ENCODE measurements at places on chromosomes 4 and X.
A peak's percentile ranks its signal among the peaks of the same experiment; 100 is the strongest.

DNA sequence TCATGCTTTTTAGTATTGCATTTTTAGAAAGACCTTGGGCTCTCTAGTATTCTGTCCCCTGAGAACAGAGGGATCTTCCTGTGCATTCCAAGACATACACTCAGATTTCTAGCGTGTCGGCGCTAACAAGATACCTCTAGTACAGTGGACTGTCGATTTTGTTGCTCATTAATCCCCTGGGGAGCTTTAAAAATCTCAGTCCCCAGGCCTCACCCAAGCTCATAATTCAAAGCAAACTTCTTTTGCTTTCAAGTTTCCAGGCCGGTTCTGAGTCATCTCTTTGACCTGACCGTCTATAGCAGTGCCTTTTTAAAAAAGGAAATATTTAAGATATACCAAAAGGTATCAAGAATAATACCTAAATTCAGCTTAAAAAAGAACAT is 137.0 kb downstream of the AMMECR1 start:
- peak; percentile 49 for DNase-seq

DNA sequence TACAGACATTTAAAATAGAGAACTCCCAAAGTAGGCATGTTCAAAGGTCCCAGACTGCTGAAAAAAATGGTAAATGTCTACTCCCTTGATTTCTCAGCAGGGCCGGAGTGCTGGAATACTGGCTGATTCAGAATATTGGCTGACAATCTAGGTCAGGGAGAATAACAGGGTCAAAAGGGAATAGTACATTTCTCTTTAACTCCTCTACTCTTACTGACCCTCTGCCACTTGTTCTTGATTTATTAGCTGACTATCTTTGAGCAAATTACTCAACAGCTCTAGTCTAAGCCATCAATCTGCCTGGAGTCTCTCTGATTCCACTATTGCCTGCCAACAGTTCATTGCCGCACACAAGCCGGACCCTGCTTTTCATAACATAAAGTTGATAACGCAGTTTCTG is 19.7 kb upstream of the NWD2 start:
- no peak for DNase-seq

GRCh38 chr4:34365946-34366345 is 1878.4 kb downstream of the ARAP2 start:
- DNase-seq: no peak

DNA sequence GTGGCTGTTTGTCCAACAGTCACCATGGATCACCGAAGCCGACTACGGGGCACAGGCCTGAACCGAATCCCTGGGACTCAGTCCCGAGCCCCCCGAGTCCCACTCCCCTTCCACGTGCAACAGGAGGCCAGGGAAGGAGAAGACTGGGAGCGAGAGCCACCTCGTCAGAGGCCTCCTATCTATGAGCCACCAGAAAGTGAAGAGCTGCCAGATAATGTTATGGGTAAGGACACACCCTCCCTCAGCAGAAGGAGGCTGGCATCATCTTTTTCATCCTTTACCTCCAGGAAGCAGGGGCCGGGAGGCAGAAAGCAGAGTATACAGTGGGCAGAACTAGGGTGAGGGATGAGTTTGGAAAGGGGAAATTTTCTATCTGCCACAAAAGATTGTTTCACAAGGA is 2.8 kb upstream of the PRDX4 start:
- DNase-seq: no peak

DNA sequence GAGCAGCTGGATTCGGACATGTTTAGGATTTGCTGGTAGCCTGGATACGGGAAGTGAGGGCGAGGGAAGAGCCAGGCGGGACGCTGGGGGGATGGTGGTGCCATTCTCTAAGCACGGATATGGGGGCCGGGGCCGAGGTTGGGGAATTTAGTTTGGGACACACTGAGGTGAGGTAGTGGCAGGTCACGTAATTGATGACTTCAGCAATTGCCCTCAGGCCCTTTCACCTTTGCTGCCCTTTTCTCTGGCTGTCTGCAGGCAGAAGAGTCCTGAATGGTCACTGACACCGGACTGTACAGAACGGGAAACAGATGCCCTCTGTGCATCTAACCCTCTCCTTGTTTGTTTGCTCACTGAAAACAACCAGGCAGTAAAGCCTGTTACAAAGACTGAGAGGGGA is 16.9 kb upstream of the HMGB3 start:
- DNase-seq: no peak

- DNase-seq: no peak
Measured at GRCh38 chrX:145923376-145923775, 105.7 kb downstream of the SLITRK2 start.

DNA sequence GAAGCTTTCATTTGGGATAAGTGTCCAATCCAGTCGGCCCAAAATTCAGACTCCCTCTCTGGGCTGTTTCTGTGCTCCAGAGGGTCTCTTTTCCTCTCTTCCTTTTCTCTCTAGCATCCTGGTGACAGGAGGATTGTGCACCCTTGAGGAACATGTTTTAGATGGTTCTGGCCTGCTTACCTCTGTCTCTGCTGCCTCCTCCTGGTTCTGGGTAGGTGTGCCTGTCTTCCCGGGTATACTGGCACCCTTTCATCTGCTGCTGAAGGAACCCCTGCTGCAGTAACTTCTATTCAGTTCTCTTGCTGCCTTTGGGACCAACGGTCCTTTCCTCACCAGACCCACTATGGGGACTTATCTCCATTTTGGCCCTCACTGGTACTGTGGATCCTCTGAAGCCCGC is 53.2 kb downstream of the HMGB2 start:
- DNase-seq: no peak

DNA sequence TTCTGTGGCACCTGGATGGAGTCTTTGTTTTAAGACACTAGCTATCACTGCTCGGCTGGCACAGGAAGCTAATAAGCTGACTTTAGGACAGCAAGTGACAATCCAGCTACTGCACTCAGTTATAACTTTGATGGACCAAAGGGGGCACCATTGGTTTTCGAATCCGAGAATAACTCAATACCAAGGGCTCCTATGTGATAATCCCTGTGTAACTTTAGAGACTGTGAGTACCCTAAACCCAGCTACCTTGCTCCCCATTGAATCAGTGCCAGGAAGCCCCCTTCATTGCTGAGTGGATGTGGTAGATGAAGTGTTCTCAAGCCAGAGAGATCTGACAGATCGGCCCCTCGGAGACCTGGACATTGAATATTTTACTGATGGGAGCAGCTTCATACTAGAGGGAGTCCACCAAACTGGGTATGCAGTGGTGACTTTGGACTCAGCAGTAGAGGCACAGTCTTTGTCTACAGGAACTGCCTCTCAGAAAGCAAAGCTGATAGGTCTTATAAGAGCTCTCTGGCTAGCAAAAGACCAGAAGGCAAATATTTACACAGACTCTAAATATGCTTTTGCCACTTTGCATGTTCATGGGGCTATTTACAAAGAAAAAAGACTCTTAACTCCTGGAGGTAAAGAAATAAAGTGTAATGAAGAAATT is 35.5 kb upstream of the UGT2B7 start:
- no peak for DNase-seq

- DNase-seq: no peak
Measured at GRCh38 chr4:118950224-118950623, 61.6 kb downstream of the SYNPO2 start.

DNA sequence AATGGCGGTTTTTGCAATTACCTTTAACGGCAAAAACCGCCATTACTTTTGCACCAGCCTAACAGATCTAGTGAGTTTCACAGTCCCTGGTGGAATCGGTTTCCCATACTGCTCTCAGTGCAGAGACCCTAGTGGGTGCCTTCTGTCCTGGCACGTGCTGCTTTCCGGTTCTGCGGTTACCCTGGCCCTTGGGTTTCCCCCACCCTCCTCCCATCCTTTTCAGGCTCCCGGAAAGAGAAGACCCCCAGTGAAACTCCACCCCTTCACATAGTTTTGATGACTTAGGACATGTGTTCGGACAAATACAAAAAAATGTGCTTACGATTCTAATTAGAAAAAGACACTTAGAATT is 36.9 kb downstream of the NLGN3 start:
- DNase-seq: no peak

DNA sequence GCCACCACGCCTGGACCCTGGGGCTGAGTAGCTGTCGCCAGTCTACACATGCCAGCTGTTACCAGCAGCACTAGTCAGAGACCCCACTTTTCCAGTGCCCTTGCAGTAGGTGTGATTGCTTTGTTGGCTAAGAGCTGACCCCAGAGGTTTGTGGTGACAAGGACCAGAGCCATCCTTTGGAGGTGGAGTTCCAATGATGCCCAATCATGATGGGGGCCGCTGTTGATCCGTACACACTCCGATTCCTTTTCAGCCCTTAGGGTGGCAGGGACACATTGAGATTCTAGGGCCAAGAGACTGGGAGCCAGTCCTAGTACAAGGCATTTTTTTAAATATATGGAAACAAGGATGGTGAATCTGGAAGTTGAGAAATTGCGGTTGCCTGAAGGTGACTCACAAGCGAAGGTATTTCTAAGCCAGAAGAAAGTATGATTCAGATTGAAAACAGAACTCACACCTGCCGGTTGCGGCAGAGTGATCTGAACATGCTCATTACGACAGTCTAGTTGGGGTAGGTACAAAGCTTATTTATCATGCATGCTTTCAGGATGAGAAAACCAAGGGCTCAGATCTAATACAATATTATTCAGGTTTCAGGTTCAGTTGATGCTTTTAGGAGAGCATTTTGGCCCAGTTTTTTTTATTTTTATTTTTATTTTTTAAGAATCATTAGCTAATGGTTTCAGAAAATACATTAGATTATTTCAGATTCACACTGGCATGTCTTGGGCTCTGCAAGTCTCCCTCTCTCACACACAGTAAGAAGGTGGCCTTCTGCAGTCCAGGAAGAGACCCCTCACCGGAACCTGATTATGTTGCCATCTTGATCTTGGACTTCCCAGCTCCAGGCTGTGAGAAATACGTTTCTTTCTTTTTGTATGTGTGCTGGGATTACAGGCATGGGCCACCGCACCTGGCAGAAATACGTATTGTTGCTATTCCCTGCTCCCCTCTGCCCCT is 43.4 kb downstream of the SHROOM2 start:
- DNase-seq: peak; percentile 92

DNA sequence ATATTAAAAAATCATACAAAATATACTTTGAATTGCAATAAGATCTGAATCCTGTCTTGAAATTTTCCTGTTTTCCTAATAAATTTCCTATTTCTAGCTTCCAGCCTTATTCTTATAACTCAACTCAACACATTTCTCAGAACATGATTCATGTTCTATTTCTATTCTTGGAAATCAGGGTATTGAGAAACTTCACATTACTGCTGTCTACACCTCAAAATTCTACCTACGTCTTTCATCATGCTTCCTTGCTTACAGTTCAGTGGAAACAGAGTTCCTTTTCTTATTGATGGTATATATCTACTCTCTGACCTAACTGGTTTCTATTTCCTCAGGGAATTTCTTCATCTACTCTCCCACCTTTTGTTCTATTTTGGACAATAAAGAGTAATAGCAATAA is 2139.0 kb downstream of the ARAP2 start:
- peak; percentile 2 for DNase-seq

DNA sequence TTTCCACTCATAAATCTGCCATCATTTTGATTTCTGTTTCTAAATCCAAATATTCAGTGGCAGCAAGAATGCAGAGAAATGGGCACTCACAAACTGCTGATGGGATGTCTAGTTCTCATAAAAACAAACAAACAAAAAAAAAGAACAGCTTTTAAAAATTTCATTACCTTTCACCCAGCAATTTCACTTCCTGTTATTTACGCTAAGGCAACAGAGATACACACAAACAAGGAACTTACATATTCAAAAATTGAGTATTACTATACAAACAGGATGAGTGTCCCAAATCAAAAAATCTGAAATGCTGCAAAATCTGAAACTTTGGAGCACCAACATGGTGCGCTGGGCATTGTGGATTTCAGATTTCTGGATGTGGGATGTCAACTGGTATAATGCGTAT is 36.4 kb downstream of the FAT1 start:
- DNase-seq: no peak

Data from astrocyte (in vitro differentiated cells and primary cell).